ENCODE measurements at places on chromosomes 6 and 20.
A peak's percentile ranks its signal among the peaks of the same experiment; 100 is the strongest.

DNA sequence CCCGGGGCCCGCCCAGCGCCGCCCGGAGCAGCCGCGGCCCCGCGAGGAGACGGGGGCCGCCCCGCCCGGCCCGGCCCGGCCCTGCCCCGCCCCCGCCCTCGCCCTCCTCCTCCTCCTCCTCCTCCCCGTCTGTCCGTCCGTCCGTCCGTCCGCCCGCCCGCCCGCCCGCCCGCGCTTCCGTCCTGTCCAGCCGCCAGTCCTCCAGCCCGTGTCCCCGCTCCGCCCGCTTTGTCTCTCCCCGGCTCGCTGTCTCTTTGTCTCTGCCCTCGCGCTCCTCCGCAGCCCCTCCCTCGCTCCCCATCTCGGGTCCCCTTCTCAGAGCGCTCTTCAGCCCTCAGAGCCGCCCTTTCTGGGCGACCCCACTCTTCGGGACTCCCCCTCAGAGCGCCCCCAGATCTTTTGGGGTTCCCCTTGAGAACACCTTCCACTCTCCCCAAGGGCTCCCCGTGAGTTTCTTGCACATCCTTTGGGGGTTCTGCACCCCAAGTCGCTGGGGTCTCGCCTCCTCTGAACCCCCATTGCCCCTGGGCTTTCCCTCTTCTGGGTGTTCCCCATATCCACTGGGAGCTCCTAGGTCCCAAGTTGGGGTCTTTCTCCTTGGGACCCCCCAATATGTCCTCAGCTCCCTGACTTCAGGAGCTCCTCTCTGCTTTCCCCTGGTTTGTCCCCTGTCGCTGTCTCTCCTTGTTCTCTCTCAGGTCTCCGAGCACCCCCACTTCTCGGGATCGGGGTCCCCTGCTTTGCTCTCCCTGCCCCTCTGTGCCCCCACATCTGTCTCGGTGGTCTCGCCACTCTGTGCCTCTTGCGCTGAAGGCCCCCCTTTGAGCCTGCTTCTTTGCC lies 79.5 kb upstream of the MYL9 start:
- DNase-seq: no peak

DNA sequence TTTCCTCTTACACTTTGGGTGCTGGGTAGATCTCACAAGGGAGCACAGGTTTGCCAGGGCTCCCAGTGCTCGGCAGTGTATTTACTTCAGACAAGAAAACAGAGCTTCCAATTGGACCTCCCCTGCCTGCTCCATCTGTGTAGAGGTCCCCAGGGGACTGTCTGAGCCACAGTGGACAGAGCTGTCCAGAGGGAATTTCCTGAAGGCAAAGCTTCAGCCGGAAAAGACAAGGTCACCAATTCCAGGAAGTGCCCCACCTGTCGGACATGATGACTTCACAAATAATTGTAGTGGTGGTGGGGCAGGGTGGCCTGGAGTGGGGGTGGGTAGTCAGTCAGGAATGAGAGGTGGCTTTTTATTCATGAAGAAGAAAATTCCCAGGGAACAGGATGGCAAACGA lies 18.6 kb downstream of the ADGRF5 start:
- DNase-seq: no peak

- no peak for DNase-seq
These were observed 10.5 kb upstream of the ANGPT4 start for GRCh38 chr20:926670-927069.

DNA sequence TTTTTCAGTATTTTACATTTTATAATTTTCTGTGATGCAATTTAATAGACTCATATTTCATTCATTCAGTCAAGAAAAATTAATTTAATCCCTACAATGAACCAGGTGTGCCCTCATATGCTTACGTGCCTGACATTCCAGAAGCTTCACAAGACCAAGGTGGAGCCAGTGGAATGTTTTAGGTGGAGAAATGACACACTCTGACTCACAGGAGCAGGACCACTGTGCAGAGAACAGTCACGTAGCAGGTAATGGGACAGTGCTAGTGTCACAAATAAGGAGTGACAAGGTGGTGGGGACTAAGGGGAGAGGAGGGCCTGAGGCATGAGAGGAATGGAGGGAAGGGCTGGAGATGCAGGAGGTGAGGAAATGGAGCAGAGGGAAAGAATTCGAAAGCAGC lies 37.0 kb upstream of the HLA-G start:
- DNase-seq: no peak

DNA sequence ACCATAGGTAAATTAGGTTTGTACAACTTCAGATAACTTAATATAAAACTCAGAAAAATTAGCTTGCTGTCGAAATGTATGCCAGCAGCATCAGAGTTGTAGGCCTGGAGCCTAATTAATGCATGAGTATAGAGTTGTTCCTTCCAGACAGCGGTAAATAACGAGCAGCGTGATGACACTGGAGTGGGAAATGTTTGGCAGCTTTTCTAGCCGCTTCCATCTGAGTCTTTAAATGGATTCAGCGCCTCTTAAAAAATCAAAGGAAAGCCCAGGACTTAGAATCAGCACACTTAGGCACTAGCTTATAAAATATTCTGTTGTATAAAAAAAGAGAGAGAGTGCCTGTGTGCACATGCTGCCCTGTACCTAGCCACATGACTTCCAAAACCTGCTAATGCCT lies 43.7 kb upstream of the SYNJ2 start:
- DNase-seq: no peak

- peak; percentile 86 for DNase-seq
These were observed 319.7 kb upstream of the TCF21 start for GRCh38 chr6:133568970-133569889.

- DNase-seq: no peak
These were observed 22.7 kb upstream of the FRMD1 start for GRCh38 chr6:168101590-168102314.

DNA sequence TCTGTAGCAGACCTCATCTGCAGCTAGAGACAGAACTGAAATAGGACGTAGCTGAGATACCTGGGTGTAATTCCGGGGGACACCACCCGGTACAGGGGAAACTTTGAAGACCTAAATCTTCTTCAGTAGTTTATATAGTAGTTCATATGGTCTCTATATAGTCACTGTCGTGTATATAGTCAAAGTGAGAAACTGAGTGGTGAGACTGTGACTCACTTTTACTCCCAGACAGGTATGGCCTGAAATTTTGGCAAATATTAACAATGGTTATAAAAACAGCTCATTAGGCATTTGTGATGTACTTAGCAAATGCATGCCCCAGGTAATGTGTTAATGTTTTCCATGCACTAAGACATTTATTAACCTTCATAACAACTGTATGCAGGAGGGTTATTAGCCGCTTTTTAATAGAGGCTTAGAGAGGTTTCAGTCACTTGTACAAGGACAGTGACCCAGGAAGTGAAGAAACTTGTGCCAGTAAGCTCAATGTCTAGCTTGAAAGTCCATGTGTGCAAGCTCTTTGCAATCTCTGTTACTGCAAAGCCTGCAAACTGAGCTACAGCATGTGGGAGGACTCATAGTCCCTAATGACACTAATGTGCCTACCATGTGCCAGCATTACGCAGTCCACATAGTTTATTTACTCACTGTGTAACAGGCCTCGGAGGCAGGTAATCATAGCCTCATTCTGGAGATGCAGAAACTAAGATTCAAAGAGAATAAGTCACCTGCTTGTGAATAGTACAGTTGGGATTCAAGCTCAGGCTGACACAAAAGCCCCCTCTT lies 165.4 kb upstream of the CHD6 start:
- no peak for DNase-seq

DNA sequence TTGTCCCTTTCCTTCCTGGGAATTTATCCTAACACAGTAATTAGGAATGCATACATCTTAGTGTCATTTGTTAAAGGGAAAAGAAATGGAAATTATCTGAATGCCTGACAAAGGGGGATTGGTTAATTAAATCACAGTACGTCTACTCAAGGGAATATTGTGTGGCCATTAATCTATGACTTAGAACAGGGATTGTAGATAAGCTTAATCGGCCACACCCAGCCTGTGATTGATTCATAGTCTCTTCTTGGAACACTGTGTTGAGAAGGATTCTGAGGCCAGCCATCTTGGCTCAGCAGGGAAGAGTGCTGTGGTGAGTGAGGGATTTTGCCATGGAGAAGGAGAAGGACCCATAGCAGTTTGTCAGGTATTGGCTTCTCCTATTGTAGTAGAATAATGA lies 50.5 kb downstream of the CTNNBL1 start:
- no peak for DNase-seq

GRCh38 chr20:36273414-36274180 lies 32.5 kb upstream of the DLGAP4 start:
- peak; percentile 29 for DNase-seq

Measured in HTR-8/SVneo (cell line).